CD4-positive, alpha-beta T cell treated with Interleukin-1 beta for 1 hour (primary cell): ENCODE measurements at places on chromosomes 7 and 10.
A peak's percentile ranks its signal among the peaks of the same experiment; 100 is the strongest.

- peak; percentile 52 for DNase-seq
These were observed 11.9 kb upstream of the OPALIN start for GRCh38 chr10:96370584-96371157.

- DNase-seq = no peak
These were observed 2.1 kb downstream of the ENTPD7 start for GRCh38 chr10:99661377-99661763.

GRCh38 chr7:133118261-133118660 is 36.4 kb upstream of the CHCHD3 start:
- DNase-seq = no peak

DNA sequence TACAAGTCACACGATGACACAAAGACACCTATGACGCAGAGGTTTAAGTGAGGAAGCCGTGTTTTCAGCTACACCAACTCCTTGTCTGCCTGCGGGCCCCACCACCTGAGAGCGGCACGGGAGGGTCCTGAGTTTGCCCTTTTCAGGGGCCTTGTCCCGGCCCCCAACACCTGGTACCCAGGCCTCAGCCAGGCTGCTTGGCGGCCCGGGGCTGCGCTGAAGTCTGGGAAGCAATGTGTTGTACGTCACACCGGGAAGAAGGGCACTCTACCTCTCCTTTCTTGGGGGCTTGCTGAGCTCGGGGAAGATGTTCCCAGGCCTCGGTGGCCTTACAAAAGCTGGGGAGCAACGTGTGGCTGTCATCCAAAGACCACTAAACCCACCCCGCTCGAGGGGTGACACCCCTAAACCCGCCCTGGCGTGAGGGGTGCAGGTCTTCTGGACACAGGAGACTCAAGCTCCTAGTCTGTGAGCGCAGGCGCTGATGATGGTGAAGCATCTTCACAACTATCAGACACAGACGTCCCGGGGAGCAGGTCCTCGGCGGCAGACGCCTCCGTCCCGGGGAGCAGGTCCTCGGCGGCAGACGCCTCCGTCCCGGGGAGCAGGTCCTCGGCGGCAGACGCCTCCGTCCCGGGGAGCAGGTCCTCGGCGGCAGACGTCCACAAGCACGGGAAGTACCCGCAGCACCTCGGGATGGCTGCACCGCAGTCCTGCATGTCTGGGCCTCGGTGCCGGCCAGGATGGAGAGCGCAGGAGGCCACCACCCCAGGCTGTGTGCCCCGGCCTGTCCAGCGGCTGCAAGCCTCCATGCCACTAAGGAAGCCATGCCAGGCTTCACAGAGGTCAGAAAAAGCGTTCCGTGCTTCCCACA is 15.4 kb downstream of the CFAP46 start:
- DNase-seq = no peak

GRCh38 chr7:24896031-24896501 is 83.9 kb downstream of the OSBPL3 start:
- peak; percentile 11 for DNase-seq

DNA sequence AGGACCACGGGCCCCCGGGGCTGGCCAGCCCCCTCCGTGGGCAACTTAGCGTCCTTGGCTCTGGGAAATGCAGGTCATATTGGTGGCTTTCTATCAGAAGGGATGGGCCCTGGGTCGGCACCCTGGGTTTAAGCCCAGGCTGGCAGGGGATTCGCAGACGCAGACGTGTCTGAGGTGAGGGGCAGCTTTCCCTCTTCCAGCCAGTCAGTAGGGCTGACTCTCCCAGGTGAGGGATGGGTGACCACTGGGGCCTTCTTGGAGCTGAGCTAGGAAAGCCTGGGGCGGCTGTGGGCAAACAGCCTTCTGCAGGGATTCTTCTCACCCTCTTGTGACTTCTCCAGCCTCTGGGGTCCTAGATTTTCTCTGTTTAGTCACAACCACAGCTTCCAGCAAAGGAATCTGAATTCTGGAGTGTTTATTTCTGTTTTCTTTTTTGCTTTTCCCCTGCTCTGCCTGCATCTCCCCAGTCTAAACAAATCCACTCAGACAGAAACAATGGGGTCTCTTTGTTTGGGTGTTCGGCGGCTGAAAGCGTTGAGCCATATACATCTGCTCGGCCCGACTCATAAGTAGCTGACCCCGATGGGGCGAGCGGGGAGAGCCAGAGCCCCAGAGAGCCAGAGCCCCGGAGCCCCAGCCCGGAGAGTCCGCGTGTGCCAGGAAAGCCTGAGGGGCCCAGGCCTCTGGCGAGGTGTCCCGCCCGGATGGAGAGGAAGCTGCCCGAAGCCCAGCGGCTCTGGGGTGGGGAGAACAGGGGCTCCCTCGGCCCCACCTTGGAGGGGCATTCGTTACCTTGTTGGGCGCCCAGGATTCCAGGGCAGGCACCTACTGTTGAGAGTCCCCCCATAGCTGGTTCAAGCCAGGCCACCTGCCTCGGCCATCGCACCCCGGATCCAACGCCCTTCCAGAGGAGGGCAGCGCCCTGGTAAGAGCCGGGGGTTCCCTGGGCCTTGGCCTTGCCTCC is 2.0 kb downstream of the MNX1 start:
- DNase-seq = no peak

- DNase-seq = no peak
These were observed 39.2 kb upstream of the PPP1R3C start for GRCh38 chr10:91672021-91672608.
